ENCODE measurements at places on chromosomes 6 and 20.

DNA sequence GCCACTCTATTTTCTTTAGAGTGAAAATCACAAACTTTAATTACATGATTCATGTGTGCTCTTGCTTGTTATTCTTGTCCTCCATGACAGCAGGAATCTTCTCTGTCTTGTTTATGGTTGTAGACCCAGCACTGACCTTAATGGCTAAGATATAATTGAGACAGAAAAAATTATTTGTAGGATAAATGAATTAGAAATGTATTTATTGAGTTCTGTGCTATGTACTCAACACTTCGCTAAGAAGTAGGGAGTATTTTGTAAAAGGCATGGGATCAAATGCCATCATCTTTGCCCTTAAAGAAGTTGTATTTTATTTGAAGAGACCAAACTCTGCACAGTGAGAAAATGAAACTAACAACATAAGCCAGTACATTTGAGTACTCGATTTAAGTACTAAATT lies 71.2 kb downstream of the CBLN4 start:
- DNase-seq = no peak

DNA sequence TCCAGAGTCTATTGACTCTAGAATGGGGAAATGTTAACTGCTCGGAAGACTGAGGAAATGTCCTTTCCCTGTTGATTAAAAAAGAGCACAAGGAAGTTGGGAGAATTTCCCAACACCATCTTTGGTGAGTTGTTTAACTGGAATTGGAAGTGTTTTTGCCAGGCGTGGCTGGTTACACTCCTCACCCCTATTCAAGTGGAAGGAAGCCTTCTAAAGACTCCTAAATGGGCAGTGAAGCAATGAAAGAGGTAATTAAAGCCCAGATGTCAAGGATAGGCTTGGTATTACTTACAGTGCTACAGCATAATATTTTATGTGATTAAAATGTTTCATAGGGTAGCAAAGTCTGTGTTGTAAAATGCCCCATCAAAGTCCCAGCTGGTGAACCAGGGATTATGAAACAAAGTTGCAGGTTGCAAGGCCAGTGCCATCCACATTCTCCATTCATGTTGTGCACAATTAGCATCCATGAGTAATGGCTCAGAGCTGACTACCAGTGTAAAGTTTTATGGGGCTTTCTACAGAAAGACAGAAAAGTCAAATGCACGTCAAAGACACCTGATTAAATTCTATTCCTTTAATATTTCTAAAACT lies 52.6 kb downstream of the BTBD3 start:
- no peak for DNase-seq

GRCh38 chr6:138465007-138465645 lies 34.2 kb downstream of the NHSL1 start:
- DNase-seq = peak; percentile 95

- no peak for DNase-seq
Observed at GRCh38 chr6:74113901-74114300, 417.9 kb downstream of the CD109 start.

- no peak for DNase-seq
Observed at GRCh38 chr6:106963544-106963943, 11.0 kb downstream of the CD24 start.

- no peak for DNase-seq
Observed at GRCh38 chr20:46967646-46968045, 73.0 kb downstream of the EYA2 start.

- DNase-seq = peak; percentile 26
Observed at GRCh38 chr6:41966961-41967311, 25.3 kb upstream of the CCND3 start.
